GM23248 (cell line): ENCODE measurements at places on chromosomes 3 and 15. TPM values are rescaled to one million over a fixed set of nuclear protein-coding genes. Genes with fewer than 3 reads are reported as not detected.

Gene CNTN6
- not detected in 2 replicates for total RNA-seq

Gene GOLGA8G
- total RNA-seq: under 0.01 TPM in 1 of 2 replicates, not detected in the other

Gene CISH
- 1.0 and 1.1 TPM in 2 replicates for total RNA-seq

Gene RAB6B
- total RNA-seq: 0.38 and 0.76 TPM in 2 replicates

Gene TNNC1
- not detected in 2 replicates for total RNA-seq

Gene SI
- not detected in 2 replicates for total RNA-seq

DNA sequence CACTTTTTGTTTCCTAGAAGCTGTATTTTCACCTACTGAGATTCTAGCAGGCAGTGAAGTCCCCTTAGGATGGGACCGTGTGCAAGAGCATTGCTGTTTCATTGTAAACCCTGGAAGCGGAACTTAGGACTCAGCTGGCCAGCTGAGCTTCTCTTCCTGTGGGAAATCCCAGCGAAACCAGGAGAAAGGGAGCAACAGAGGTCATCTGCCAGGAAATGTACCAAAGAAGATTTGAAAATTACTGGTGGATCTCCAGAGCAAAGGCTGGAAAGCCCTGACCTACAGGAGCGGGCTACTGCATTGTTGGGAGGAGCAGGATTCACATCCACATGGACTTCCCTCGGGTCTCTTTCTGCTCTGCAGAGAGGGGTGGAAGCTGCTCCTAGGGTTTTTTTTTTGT lies 7.6 kb upstream of the ADPRH start:
- DNase-seq: no peak

- DNase-seq: peak; percentile 14
Measured at GRCh38 chr3:97765336-97765735, 778 bp downstream of the ARL6 start.

DNA sequence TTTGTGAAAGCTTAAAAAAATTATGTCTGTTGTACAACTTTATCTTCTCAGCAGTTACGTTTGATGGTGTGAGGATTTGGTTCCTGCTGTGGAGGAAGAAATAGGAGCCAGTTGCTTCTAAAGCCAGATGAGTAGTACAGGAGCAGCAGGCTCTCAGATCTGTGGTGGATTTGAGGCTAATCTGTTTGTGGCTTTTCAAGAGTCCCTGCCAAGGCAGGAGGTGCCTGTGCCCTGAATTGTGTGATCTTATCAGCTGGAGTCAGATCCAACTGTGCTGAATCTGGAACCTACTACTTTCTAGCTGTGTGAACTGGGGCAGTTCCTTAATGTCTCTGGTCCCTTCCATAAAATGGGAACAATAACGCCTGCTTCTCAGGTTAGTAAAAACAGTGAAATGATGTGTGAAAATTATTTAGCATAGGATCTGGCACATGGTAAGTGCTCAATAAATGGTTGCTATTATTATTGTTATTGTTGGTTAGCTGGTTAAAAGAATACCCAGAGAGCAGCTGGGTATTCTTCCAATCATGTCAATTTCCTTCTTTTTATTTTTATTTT lies 7.7 kb downstream of the CLDN11 start:
- no peak for DNase-seq

DNA sequence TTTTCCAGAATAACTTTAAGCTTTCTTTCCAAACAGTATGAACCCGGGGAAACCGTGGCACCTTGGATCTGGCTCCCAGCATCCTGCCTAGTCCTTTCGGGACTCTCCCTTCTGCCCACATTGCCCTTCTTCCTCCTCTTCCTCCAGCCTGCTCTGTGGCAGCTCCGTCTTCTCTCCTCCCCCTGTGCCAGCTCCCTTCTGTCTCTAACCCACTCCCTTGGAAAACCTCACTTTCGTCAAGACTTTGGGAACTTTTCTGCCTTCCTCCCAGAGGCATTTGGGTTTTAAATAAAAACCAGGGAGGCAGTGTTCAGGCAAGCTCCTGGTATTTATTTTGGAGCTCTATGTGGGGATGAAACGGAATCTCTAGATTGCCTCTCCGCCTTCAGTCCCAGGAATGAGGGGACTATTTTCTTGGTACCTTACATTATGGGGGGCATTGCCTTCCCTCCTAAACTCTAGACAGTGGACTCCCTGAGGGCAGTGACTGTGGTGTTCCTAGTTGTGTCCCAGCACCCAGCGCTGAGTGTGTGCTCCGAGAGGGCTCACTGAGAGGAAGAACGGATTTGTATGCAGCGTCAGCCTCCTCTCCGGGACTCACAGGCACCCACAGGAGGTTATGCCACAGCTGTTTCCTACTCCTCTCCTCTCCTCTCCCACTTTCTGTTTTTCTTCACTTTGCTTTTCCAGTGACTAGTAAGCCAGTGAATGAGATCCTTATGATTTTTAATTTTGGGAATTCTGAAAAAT lies 105.4 kb upstream of the MRPS22 start:
- DNase-seq: peak; percentile 61

DNA sequence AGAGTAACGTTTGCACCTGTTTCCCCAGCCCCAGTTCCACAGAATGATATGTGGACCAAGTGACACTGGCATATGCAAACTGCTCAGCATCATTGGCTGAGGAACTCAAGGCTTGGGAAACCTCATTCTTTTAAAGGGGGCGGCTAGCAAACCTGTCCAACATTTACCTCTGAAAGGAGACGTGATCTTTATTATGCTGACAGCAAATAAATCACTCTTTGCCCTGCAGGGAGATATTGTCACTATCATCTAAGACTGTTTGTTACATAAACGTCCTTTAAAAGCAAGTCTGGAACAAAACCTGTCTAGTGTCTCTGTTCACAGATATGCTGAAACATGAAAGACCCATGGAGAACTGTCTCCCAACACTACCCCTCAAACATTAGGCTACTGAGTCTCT lies 21.5 kb downstream of the CA12 start:
- DNase-seq: no peak

GRCh38 chr15:90966262-90966661 lies 11.6 kb downstream of the RCCD1 start:
- no peak for DNase-seq

DNA sequence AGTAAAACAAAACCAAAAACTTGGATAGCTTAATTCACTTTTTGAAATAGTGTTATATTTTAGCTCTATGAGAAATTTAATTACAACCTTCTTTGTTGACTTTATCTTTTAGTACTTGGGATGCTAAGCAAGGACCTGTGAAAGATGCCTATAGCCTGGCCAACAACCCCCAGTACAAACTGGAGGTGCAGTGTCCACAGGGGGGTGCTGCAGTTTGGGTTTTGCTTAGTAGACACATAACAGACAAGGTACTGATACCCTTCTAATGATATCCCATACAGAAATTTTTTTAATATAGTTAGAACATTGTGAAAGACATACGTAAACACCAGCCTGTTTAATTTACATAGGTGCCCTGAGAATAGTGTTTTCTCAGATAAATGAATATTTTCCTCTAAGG lies 35.3 kb downstream of the CAPN7 start:
- peak; percentile 37 for DNase-seq

GRCh38 chr3:49028298-49028672 lies 913 bp downstream of the IMPDH2 start:
- DNase-seq: no peak

- DNase-seq: peak; percentile 28
Measured at GRCh38 chr3:69105320-69105719, 17.1 kb downstream of the LMOD3 start.

- DNase-seq: no peak
Measured at GRCh38 chr3:57586778-57587177, 10.4 kb downstream of the ARF4 start.

DNA sequence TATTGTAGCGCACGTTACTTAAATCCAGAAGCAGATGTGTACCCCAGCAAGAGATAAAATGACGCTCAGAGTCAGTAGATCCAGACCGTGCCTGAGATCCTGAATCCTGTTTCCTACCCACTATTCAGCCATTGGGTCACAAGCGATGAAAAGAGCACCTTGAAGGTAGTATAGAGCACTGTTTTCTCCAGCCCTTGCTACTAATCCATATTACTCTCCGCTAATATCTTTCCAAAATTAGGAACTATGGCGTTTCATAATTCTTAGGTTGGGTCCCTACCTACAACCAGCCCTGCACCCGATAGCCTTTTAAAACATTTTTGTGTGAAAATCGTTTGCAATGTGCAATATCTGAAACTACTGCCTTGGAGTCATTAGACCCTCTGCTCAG lies 596 bp downstream of the BTD start:
- DNase-seq: no peak

DNA sequence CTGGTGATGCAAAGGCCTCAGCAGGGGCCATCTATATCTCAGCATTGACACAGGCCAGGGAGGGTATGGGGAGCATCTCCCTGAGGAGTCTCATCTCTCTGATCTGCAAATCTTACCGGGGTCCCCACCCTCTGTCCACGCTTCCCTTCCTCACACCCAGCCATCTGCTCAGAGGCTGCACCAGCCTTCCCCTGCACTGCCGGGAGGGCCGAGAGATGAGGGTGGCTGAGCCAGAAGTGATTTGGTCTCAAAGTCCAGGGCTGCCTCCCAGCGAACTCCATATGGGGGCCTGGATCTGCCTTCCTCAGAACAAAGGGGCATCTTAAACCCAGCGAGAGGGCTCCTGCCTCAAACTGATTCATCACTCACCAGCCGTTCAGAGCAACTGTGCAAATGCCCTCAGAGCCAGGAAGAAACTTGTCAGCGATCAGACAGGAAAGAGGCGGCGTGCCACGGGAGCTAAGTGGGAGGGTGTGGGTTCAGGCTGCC lies 4.6 kb downstream of the IGDCC3 start:
- no peak for DNase-seq

DNA sequence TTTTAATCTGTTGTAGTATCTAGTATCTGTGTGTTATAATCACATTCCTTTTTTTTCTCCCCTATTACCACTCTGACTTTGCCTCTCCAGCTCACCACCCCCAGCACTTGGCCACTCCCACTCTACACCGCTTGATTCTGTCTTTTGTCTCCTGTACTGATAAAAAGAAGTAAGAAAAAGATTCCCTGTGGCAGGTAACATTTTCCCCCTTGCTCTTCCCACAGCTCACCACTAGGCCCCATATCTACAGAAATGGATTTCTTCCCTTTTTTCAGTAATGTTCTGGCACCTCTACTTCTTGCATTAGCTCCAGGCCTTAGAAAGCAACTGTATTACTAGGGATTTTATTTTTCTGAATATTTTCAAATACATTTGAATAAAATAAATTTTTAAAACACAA lies 25.6 kb downstream of the KCNH8 start:
- DNase-seq: no peak

GRCh38 chr3:46067401-46067800 lies 40.1 kb upstream of the XCR1 start:
- no peak for DNase-seq
